Stimulated activated CD4-positive, alpha-beta T cell treated with anti-CD3 and anti-CD28 coated beads, TNF-alpha, amount 100 ng/mL, for 1 hour (primary cell): ENCODE measurements at places on chromosomes 1 and 21.

GRCh38 chr1:164033782-164034181 is 525.2 kb upstream of the PBX1 start:
- DNase-seq, result no peak

DNA sequence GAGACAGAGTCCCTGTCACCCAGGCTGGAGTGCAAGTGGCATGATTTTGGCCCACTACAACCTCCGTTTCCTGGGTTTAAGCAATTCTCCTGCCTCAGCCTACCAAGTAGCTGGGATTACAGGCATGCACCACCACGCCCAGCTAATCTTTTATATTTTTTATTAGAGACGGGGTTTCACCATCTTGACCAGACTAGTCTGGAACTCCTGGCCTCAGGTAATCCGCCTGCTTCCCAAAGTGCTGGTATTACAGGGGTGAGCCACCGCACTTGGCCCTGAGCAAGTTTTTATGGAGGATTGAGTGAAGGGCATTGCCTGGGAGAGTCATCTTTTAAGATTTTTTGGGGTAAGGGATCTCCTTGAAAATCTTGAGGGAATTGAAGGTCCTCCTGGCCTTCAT is 28.5 kb downstream of the UBE4B start:
- DNase-seq, result no peak

DNA sequence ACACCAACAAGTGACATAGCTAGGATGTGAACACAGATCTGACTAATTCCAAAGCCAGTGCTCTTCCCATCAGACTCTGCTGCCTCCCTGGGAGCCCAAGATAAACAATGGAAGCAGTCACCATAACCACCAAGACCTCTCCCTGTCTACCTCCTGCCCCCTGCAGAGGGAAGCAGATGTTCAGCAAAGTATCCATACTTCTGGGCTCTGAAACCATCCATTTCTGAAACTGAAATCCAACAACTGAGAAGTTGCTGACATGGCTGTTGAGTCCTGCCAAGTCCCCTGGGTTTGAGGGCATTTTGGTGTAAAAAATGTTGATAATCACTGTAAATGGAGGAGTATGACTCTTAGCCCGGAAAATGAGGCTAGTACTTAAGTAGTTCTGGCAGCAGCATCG is 102.1 kb downstream of the TYW3 start:
- DNase-seq, result no peak

DNA sequence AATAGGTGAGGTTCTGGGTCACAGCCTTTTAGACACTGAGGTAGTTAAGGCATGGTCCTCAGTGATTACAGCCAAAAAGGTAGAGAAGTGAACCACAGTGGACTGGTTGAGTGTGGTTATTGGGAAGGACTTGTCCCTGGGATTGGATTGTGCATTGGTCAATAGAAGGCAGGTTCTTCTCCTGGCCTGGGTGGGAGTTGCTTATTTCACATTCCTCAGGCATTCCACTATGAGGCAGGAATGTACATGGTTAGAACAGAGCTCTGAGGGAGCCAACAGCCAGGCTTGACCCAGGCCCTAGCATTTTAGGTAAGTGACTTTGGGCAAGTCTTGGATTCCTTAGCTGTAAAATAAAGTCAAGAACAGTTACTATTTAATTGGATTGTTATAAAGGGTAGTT is 97.9 kb upstream of the MARK1 start:
- no peak for DNase-seq

DNA sequence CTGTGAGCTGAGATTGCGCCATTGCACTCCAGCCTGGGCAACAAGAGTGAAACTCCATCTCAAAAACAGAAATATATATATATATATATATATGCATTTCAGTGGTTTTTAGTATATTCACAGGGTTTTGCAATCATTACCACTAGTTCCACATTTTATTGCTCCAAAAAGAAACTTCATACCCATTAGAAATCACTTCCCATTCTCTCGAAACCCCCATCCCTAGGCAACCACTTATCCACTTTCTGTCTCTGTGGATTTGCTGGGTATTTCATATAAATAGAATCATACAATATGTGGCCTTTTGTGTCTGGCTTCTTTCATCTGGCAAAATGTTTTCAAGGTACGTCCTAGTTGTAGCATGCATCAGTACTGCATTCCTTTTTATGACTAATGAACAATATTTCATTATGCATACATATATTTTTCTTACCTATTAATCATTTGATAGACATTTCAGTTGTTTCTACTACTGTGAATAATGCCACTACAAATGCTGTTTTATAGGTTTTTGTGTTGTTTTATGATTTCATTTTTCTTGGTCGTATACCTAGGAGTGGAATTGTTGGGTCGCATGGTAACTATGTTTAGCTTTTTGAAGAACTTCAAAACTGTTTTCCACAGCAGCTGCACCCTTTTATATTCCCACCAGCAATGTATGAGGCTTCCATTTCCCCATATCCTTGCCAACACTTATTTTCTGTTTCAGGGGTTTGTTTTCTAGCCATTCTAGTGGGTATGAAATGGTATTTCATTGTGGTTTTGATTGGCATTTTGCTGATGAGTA is 95.9 kb downstream of the PHTF1 start:
- no peak for DNase-seq

- DNase-seq, result no peak
Measured at GRCh38 chr1:72439036-72439435, 156.7 kb upstream of the NEGR1 start.

- DNase-seq, result no peak
Measured at GRCh38 chr1:37994886-37995566, 5.2 kb upstream of the SF3A3 start.

- no peak for DNase-seq
Measured at GRCh38 chr1:22562584-22563583, at the start of gene EPHA8. Gene EPHA8, plus strand, starts transcription at chr1:22563489. Its CDS starts 147 bp downstream, at chr1:22563636.

GRCh38 chr1:66431999-66432398 is 102.0 kb upstream of the SGIP1 start:
- no peak for DNase-seq

GRCh38 chr21:37139902-37140301 is 66.8 kb downstream of the TTC3 start:
- no peak for DNase-seq

GRCh38 chr1:22788254-22788661 is 77.6 kb downstream of the EPHB2 start:
- DNase-seq, result no peak

DNA sequence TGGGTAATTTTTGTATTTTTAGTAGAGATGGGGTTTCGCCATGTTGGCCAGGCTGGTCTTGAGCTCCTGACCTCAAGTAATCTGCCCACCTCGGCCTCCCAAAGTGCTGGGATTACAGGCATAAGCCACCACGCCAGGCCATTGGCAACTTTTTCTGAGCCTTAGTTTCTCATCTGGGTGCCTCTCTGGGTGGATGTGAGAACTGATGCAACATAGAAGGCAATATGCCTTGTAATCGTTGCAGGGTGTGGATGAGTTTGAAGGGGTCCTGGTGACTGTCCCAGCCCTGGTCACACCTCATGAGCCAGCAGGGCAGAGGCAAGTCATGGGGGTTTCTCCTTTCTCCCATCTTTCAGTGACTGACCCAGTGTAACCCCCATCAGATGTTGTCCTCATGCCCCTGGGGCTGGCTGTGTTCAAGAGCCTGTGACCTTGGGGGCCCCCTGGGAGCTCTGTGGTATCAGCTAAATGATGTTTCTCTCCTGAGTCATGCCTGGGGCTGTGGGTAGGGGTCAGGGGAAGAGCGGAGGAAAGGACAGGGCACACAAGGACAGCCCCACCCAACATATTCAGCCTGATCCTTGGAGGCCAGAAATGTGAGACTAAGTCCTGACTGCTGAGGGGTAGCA is 3.6 kb downstream of the COL9A2 start:
- no peak for DNase-seq

- no peak for DNase-seq
Measured at GRCh38 chr1:6601923-6602668, 573 bp downstream of the KLHL21 start.

DNA sequence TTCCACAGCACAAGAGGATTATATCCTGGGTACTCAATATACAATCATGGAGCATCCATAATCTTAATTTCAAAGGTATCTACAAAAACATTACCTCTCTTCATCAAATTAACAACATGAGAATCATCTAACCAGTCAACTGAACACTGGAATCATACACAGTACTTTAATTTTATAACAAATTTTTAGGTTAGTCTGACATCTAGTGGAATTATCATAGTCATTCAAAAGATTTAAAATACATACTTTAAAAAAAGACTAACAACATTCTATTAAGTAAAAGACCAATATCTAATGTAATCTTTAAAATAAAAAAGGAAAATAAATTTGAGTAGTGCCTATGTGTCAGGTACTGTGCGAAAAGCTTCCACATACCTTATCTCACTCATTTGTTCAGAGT is 16.8 kb upstream of the SH3GLB1 start:
- no peak for DNase-seq

GRCh38 chr1:234539666-234540403 is 60.9 kb upstream of the TARBP1 start:
- no peak for DNase-seq

DNA sequence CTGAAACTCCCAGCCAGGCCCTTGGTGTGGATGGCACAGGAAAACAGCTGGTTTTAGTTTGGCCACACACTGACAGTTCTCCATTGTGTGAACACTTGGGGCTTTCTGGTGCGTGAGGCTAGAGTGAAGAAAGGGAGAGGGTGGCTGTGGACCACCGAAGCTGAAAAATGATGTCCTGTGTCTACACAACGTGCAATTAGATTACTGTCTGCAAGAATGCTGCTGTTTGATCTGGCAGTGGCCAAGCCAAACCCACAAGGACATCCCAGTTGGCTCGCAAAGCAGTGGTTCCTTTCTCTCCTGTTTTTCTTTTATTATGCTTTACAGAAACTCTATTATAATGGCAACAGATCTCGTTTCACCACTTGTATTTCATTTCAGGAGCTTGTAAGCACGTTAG is 58.9 kb downstream of the ERG start:
- DNase-seq, result no peak

- DNase-seq, result no peak
Measured at GRCh38 chr21:37419228-37419906, 52.8 kb downstream of the DYRK1A start.

DNA sequence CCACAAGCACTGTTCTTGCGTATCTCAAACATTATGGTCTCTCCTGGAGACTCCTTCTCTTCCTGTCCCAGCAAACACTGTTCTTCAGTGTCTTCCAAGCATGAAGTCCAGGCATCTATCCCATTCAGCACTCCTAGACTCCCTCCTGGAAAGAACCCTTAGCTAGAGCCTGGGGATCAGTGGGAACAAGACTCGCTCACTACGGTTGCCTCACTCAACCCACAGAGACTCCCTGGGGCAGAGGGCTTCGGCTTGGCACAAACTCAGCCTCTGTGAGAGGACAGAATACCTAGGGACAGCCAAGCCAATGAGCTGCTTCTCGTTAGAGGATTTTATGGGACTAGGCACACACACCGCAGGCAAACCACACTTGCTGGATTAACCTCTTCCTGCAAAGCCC is 86.5 kb upstream of the IPO9 start:
- DNase-seq, result no peak

- no peak for DNase-seq
Measured at GRCh38 chr1:203797216-203797615, 1.8 kb downstream of the ZBED6 start.

DNA sequence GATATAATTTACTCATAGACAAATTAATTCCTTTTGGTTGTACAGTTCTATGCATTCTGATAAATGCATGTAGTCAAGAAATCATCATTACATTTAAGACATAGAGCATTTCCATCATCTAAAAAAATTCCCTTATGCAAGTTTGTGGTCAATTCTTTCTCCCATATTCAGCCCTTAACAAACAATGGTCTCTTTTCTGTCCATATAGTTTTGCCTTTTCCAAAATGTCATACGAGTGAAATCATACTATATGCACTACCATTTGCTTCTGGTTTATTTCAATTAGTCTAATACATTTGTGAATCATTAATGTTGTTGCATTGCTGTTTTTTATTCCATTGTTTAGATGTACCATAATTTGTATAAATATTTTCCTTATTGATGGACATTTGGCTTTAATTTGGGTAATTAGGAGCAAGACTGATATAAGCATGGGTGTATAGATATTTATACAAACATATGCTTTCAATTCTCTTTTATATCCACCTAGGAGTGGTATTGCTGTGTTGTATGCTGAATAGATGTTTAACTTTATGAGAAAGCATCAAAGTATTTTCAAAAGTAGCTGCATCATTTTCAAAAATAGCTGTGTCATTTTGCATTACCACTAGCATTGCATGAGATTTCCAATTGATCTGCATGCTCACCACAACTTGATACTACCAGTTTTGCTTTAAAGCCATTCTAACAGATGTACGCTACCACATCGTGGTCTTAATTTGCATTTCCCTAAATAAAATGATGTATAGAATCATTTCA is 397.0 kb upstream of the ADAMTS5 start:
- no peak for DNase-seq

- no peak for DNase-seq
Measured at GRCh38 chr1:38344716-38345115, 298.1 kb upstream of the POU3F1 start.

- DNase-seq, result no peak
Measured at GRCh38 chr1:90558754-90559378, 158.2 kb downstream of the BARHL2 start.

GRCh38 chr1:232271991-232272589 is 357.8 kb downstream of the SIPA1L2 start:
- DNase-seq, result no peak

DNA sequence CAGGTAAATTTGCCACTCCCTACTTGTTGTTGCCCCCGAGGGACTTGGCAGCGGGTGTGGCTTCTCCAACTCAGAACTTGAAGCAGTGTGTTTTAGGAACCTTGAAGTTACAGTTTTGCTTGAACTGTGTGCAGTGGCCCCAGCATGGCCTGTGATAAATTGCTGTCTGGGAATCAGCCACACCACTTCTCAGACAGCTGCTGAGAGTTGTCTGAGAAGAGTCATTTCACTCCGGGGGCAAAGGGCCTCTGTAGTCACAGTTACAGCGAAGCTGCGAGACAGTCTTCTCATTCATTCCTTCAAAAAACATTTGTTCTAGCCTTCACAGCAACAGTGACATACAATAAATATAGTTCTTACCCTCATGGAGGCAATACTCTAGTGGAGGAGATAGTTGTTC is 70.3 kb downstream of the PROX1 start:
- no peak for DNase-seq

DNA sequence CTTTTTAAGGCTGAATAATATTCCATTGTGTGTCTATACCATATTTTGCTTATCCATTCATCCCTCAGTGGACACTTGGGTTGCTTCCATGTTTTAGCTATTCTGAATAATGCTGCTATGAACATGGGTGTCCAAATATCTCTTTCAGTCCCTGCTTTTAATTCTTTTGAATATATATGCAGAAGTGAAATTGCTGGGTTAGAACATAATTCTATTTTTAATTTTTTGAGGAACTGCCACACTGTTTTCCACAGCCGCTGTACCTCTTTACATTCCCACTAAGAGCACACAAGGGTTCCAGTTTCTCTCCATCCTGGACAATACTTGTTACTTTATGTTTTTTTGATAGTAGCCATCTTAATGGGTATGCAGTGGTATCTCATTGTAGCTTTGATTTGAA is 65.6 kb downstream of the RIMS3 start:
- DNase-seq, result no peak

DNA sequence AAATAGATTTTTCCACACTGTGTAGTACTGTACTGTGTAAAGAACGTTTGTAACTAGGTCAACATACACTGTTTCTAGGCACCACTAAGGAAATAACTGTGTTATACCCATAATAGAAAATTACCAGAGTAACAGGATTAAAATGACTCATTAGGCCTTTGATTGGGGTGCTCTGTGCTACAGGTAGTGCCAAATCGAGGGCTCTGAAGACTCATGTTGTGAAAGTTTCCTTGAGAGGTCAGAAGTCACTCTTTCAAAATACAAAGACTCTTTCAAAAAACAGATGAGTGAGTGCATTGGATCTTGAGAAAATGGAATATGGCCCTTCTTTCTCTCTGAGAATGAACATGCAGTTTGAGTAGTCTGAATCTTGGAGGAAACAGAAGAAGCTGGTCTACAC is 143.0 kb downstream of the MRPL39 start:
- DNase-seq, result no peak
